HuH-7.5 (cell line): ENCODE measurements at places on chromosomes 4 and X.
A peak's percentile ranks its signal among the peaks of the same experiment; 100 is the strongest.

DNA sequence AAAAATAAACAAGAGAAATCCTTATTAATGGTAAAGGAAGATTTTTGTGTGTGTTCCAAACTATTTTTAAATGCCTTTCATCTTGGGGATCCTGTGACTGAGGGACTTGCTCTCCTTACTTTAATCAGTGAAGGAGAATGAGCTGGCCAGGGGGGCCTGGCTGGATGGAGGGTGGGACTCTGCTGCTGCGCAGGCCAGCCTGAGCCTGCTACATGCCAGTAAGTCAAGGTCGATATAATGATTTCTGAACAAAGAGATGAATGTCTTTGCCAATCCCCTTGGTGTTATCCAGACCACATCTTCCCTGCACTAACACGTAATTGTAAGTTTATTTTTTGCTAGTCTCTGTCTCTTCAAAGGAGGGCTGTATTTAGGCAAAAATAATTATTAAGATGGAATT lies 1679.2 kb upstream of the TENM3 start:
- DNase-seq: no peak

DNA sequence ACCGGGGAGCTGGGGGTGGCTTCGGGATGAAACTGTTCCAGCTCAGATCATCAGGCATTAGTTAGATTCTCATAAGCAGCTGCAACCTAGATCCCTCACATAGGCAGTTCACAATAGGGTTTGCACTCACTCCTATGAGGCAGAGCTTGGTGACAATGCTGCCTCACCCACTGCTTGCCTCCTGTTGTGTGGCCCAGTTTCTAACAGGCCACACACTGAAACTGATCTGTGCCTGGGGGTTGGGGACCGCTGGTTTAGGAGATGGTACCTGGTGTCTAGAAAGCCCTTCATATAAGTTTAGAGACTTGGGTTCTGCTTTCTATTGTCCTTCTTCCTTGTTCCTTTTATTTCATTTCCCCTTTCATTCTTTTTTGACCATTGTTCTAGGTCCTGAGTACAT lies 234.2 kb downstream of the FRAS1 start:
- no peak for DNase-seq

GRCh38 chr4:172188248-172188988 lies 375.2 kb downstream of the GALNTL6 start:
- DNase-seq: no peak

DNA sequence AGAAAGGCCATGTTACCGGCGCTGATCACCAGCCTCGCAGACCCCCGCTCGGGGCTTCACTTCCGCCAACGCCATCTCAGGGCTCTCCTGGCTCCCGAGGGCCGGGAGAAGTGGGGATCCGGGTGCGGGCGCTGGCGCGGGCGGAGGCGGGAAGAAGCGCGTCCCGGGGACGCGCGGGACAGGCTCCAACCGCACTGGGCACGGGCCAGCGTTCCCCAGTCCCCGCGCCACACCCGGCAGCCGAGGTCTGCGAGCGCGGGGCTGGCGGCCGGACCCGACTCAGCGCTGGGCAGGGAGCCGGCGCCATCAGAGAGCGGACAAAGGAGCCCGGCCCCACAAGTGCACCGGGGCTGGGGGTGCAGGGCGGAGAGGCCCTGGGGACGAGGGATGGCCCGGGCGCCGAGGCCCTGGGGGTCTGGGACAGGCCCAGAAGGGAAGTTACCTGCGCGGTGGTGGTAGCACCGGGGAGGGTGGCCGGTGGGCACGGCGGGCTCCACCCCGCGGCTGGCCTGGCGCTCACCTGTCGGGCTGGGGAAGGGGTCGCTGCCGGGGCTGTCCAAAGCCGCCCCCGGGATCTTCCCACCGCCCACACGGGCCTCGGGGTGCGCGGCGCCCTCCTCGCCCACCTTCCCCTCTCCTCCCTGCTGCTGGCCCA lies 449 bp downstream of the CTPS2 start:
- DNase-seq: no peak

DNA sequence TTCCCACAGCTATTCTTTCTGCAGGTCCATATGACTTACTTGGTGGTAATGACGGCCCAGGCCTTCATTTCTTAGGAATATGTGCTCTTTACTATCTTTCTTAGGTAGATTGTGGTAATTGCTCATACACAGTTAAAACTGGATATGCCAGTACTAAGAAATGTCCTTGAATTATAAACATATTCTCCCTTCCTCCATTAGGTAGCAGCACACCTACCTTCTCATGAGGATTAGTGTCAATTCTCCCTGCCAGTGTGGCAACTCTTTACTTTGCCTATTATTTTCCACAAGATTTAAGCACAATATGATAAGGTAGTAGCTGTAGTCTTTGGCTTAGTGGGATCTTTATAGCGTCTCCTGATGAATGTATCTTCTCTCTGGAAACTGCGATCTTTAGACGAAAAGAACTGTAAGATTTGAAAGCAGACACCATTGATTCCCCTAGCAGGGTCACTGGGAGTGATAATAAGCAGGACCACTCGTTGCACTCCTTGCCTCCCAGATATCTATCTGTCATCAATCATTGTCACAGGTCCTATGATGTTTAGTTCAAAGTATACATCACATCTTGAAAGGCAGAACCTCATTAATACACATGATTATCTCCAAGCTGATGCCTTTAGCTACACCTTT lies 1240.7 kb downstream of the C4orf33 start:
- DNase-seq: no peak

DNA sequence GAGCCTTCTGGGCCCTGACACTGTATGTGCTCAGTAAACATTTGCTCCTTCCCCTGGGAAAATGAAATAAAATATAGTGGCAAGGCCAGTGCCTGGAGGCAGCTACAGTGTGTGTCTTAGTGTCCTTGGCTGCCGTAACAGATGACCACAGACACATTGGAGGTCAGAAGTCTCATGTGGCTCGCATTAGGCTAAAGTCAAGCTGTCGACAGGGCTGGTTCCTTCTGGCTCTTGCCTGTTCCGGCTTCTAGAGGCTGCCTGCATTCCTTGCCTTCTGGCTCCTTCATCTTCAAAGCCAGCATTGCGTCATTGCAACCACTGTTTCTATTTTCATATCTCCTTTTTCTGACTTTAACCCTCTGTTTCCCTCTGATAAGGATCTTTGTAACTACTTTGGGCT lies 83.6 kb upstream of the STX18 start:
- DNase-seq: no peak

- no peak for DNase-seq
Observed at GRCh38 chr4:130530505-130530904, 1434.6 kb downstream of the C4orf33 start.

DNA sequence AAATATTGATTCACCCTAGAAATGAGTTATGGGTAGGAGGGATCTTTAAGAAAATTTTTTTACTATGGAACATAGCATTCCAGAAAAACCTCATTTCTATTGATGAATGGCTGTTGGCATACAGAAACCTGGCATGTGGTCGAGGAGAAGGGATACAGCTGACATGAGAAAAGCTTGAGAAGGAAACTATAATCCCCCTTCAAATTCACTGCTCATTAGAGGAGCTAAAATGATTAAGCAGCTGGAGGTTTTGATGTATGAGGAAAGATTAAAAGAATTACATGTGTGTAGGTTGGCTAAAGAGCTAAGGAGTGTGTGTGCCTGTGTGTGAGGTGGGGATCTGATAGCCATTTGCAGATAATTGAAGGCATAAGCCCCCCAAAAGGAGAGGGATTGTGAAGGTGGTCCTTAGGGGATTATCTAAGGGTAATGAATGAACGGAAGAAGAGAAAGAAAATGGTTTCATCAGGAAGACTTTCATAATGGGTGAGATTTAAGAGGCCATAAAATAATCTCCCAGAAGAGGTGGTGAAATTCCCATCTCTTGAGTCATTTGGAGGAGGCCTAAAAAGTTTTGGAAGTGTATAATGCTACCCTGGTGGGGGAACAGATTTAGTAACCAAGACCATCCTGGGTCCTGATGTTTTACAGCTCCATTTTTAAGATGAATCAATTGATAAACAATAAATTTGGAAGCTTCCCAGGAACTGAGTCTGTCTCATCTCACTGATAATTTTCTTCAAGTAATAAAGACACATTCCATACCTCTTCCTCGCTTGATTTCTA lies 272.0 kb upstream of the HAND2 start:
- no peak for DNase-seq

- DNase-seq: no peak
Observed at GRCh38 chr4:102299354-102300107, 45.8 kb downstream of the SLC39A8 start.

GRCh38 chrX:20147561-20147960 lies 5.9 kb upstream of the EIF1AX start:
- DNase-seq: no peak

GRCh38 chr4:151691639-151692442 lies 69.0 kb downstream of the GATB start:
- no peak for DNase-seq

DNA sequence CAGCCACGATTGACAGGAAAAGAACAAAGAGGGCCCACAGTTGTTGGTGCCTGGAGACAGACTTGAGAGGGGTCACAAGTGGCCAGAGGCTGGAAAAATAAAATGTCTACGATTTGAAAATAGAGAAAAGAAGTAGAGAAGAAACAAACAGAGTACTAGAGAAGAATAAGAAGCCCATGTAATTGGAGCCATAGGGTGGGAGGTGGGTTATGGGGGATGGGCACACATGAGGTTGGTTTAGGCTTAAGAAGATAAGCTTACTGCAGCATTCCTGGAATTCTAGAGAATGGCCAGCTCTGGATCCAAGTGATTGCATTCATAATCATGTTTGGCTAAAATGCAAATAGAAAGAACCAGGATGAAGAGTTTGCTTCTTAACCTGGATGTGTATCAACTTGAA lies 210.7 kb downstream of the MAML3 start:
- DNase-seq: no peak

DNA sequence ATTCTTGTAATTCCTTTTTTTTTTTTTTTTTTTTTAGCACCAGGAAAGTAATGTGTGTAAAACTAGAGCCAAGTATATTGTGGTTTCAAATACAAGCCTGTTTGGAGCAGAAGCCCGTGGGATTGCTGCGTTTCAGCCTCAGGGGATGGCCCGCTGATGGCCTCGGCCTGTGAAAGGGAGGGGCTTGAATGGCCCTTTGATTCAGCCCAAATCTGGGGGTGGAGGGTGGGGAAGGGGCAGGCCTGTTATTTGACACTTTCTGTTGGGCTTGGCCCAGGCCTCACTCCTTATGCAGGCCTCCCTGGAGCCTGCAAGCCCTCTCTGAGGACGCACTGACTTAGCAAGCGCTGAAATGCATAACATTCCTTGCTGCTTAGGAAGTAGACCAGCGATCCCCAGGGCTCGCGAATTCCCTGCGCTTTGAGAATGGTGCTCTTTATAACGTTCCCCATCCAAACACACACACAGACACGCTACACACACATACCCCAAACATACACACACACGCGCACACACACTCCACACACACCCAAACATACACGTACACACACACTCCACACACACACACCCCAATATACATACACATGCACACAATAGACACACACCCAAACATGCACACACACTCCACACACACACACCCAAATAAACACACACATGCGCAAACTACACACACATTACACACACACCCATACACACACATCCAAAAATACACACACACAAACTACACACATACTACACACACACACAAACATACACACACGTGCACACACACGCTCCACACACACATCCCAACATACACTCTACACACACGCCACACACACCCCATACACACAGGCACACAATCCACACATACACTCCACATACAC lies 29.6 kb downstream of the TLR10 start:
- DNase-seq: no peak

GRCh38 chr4:123477711-123478209 lies 81.2 kb downstream of the SPRY1 start:
- no peak for DNase-seq

DNA sequence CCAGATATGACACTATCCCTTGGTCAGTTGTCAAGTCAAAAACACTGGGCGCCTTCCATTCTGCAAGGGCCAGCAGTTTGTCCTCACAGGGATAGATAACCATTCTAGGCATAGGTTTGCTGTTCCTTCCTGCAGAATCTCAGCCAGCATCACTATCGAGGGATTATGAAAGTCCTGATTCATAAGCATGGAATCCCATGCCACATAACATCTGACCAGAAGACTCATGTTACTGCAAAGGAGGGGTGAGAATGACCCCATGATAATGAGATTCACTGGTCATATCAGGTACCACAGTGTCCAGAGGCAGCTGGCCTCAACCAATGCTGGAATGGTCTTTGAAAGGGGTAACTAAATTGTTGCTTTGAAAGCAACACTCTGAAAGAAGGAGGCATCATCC lies 84.7 kb downstream of the OTC start:
- DNase-seq: no peak

DNA sequence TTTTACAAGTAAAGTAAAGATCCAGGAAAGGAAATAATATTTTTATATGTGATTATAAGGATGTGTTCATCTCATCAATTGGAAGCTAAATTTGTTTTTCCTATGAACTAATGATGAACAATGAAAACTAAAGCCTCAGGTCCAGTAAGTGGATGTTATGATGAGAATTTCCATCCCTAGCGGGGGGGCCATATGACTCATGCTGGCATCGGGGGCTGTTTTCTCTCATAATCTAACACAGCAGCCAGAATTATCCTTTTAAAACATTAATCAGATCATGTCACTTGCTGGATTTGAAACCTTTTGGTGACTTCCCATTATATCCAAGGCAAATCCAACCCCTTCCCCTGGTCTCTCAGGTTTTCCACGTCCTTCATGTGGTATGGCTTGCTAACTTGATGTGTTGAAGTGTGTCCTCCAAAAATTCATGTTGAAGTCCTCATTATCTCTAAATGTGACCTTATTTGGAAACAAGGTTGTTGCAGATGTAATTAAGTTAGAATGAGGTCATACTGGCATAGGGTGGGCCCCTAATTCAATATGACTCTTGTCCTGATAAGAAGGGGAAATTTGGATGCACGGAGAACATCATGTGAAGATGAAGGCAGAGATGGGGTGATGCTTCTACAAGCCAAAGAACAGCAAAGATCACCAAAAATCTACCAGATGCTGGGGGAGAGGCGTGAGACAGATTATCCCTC lies 96.8 kb downstream of the AKAP4 start:
- no peak for DNase-seq

- no peak for DNase-seq
Observed at GRCh38 chr4:151784706-151785105, 23.9 kb upstream of the GATB start.

DNA sequence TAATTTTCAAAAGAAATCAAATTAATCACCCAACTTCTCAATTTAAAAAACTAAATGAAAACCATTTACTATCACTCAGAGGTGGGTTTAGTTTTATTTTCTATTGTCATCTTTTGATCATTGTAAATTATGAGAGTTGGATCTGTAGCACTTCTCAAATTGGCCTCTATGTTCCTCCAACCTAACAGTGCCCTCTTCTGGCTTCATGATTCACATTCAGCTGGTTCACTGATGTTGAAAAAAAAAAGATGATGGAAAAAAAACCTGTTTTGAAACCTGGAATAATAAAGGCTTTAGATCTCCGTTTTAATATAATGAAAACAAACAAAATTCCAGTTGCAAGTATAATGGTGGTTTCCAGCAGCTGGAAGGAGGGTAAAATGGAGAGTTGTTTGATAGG lies 2.4 kb upstream of the NBDY start:
- peak; percentile 4 for DNase-seq

DNA sequence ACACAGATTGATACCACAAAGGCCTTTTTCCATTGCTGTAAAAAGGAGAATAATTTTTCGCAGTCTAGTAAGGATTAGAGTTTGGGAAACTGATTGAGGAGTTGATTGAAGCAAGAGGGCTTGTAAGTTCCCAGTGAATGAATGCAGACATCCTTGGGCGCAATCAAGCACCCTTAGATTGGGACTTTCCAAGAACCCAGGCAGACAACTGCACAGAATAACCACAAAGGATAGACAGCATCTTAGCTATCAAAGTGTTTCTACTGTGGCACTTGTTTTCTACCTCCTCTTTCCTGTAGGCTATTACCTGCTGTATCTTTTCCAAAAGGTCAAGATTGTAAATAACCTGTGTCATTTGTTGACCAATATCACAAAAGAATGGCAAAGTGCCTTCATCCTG lies 2.6 kb downstream of the COX18 start:
- no peak for DNase-seq
